ENCODE measurements at places on chromosomes 5 and 9.

GRCh38 chr9:95336281-95336680 lies 18.8 kb upstream of the FANCC start:
- no peak for DNase-seq

GRCh38 chr5:147523069-147523468 lies 13.2 kb upstream of the DPYSL3 start:
- no peak for DNase-seq

DNA sequence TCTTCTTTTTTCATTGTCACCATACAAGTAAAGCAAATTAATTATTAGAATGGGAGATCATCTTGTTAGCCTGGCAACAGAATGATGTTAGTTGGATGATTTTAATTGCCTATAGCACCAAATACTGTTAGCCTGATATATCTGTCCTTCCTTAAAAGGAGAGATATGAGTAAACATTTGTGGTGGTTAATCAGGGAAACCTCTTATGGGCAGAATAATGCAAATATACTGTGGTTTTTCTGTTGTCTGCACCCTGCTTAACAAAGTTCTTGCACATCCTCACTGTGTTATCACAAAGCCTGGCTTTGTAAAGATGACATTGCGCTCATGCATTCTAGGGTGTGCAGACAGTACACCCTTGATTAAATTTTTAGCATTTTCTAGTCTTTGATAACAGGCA lies 254.9 kb upstream of the SMC2 start:
- no peak for DNase-seq

DNA sequence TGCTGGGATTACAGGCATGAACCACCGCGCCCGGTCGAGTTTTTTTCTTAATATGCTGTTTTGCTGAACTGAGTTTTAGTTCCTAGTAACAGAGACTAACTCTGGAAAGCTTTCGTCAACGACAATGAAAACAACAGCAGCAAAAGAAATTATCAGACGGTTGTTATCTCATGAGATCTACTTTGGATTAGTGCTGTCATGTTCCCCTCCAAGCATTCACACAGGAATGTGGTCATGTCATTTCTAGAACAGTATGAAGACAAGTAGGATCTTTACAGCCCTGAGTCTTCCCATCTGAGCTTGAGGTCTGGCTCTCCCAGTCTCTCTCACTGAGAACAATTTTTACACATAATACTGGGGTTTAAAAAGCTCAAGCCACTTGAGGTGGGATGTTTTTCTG lies 4.0 kb upstream of the ANKRD33B start:
- no peak for DNase-seq

DNA sequence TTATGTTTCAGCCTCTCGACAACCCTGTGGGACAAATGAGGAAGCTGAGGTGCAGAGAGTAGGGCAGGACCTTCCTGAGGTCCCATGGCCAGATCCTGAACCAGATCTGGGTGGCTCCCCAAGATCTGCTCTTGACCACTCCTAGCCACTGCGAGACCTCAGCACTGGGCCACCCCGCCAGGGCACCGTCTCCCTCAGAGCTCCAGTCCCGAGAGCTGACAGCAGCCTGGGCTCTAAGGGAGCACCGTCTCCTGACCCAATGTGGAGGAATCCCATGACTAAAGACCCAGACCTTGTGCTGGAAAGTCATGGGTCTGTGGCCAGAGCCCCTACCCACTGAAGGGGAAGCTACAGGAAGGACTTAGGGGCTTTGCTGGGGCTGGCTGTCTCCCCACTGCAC lies 4.5 kb upstream of the LMX1B start:
- no peak for DNase-seq

DNA sequence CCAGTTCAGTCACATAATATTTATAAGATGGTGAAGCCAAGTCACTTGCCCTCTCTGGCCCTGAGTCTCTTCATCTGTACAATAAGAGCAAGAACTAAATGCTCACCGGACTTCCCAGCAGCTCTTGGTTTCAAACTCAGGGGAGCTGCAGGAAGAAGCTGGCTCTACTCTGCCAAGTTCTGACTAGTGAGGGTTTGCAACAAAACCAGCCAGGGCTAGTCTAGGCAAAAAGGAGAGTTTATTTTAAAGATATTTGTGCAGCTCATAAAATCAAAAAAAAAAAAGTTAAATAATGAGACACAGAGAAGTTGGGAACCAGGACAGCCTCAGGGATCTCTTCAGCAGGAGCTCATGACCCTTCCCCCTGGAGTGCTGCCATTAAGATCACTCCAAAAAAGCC lies 107.3 kb downstream of the DOCK2 start:
- DNase-seq = no peak

GRCh38 chr5:170597872-170598271 lies 94.1 kb downstream of the KCNIP1 start:
- DNase-seq = no peak
